ENCODE measurements at places on chromosomes 11 and 22.

- DNase-seq: no peak
Measured at GRCh38 chr11:119363851-119364590, 17.5 kb downstream of the USP2 start.

- DNase-seq: no peak
Measured at GRCh38 chr11:68524213-68524612, 63.7 kb downstream of the PPP6R3 start.

DNA sequence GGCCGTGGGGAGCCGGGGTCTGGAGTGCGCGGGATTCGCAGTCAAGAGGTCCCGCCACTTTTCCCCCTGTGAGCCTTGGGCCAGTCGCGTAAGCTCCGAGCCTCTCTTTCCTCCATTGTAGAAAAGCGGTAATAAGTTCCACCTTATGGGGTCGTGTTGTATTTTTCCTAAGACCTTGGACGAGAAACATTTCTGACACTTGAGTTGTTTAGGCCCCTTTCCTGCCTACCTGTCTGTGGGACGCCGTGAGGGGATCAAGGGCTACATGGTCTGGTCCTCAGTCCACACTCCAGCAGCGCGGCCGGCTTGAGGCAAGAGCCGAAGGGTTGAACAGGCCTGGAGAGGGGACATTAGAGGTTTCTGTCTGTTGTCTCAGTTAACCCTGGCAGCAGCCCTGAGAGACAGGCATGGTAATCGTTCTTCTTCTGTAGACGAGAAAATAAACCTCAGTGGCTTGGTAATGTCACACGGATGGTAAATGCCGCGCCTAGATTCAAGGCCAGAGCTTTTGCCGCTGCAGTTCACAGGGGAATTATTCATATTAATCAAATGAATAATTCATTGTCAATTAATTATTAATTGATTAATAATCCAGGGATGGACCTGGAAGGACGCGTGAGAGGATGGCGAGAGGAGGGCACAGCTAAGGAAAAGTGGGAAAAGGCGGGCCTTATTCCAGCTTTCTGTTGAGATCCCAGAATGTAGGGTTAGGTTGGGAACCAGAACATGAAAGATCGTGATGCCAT lies 545 bp downstream of the FEN1 start:
- DNase-seq: no peak

DNA sequence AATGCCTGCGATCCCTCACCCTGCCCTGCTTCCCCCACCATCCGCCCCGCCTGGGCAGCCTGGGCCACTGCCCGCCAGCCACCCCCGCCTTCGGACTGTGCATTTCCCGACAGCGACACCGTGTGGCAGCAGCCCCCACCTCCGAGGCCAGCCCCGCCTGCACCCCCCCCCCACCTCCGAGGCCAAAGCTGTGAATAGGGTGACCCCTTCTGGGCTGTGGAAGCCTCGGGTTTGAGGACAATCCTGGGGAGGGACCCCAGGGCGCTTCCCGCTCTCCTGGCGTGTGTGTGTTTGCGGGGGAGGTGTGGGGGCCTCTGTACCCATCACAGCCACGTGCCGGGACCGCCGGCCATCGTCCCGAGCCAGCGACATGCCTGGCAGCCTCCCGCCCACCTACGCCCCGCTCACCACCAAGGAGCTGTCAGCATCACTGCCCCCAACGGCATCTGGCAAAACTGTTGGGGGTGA lies 33.8 kb upstream of the PPARA start:
- peak; percentile 52 for DNase-seq
